ENCODE measurements at places on chromosomes 16 and 17. TPM values are rescaled to one million over a fixed set of nuclear protein-coding genes. Genes with fewer than 3 reads are reported as not detected.

The CIBAR2 gene
- not detected for total RNA-seq

The ORAI3 gene
- total RNA-seq = 19.5 TPM

DNA sequence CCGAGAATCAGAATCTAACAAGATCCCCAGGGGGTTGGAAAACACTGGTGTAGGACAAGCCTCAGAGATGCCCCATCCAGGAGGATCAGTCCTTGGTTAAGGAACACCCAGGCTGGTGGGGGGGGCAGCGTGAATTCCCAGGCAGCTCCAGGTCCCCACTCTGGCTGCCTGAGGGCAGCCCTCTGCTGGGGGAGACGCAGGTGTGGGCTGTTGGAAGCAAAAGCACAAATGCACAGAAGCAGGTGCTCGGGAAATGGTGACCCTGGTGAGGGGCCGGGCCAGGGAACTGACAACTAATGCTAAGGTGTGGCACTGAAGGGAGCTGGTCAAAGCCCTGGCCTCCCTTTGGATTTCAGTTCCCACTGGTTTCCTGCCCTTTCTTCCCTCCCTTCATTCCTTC is 140.8 kb upstream of the CDH5 start:
- H3K36me3 ChIP-seq = no peaks in the 10 kb centered on the region
- DNase-seq = no peak
- no peak overlapping the region for H3K27ac ChIP-seq
- no peaks in the 10 kb centered on the region for H3K4me1 ChIP-seq

DNA sequence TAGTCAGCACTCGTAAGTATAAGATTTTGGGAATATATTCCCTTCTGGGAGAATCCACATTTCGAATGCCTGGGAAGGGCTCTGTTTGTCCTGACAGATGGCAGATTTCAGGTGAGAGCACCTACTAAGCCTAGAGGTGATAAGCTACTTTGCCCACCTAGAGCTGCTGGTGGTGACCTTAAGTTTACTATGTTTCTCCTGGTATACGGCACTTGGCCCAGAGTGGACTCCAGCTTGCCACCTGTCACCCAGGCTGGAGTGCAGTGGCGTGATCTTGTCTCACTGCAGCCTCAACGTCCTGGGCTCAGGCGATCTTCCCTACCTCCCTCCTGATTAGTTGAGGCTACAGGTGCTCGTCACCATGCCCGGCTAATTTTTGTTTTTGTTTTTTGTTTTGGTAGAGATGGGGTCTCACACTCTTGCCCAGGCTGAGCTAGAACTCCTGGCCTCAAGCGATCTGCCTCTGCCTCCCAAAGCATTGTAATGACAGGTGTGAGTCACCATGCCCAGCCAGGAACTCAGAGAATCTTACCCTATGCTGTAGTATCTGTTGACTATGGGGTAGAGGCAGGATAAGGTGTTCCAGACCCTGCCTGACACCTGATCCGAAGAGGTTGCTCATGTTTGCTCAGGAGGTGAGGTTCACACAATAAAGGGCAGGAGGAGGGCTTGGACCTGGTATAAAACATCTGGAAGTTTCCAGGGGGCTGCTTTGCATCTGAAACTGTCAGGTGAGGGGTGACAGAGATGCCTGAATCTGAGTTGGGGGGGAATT is at the start of gene ZG16:
ZG16 (plus strand) TSS at position 681 of the 775 bp plus-strand sequence. CDS start 1,011 bp downstream, outside the sequence.
- H3K27ac ChIP-seq = no peak within 1 kb of the TSS
- no peaks in the 10 kb centered on the region for H3K4me1 ChIP-seq
- H3K27me3 ChIP-seq = no peaks in the 10 kb centered on the region
- H3K4me3 ChIP-seq = no peak within 1 kb of the TSS
- no peaks in the 10 kb centered on the region for H3K36me3 ChIP-seq

Data from upper lobe of right lung (tissue), 1 donor.